ENCODE measurements at places on chromosomes 5 and 9.

GRCh38 chr5:112534067-112534583, 115.0 kb upstream of the EPB41L4A start:
- no peak for DNase-seq

- no peak for DNase-seq
Observed at GRCh38 chr5:177434437-177434836, 8.0 kb downstream of the GRK6 start.

GRCh38 chr5:163888366-163888765, 382.9 kb downstream of the MAT2B start:
- no peak for DNase-seq

GRCh38 chr9:70427161-70427945, 12.9 kb upstream of the KLF9 start:
- DNase-seq: no peak

- DNase-seq: no peak
Observed at GRCh38 chr5:106974272-106974671, 696.5 kb downstream of the EFNA5 start.

GRCh38 chr5:146765089-146765832, 113.3 kb downstream of the PPP2R2B start:
- no peak for DNase-seq

DNA sequence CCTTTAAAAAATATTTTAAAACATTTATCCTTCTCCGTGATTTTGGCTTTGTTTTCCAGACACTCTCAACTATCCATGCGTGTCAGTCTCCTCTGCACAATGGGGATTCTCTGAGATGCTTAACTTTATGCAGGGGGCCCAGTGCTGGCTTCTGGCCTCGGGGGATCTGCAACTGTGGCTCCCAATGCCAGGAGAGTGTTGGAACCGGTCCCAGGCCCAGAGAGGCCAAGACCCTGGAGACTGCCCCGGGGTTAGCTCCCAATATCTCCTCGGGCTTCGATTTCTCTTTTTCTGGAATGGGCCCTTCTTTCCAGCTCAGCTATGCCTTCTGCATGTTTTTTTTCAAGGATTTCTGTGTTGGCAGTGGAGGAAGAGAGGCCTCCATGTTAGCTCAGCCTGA, 20.1 kb upstream of the SARDH start:
- peak; percentile 49 for DNase-seq

DNA sequence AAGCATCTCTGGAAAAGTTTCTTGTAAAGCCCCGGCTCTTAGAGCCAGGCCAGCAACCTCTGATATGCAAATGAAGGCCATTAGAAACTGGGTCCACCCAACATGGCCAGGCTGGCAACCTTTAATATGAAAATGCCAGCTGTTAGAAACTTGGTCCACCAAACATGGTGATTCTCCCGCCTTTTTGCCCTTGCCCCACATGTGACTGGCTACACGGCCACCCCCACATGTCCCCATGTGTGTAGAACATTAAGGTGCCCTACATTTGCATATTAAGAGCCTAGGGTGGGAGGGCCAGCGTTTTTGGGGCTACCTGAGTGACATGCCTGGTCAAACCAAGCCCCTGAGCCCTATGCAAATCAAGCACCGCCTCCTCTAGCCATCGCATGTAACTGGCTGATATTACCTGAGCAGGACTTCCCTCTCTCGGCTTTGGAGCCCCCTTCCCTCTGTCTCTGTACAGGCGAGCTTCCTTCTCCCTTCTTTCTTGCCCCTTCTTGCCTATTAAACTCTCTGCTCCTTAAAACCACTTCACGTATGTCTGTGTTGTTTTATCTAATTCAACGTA, 39.0 kb downstream of the S100Z start:
- DNase-seq: no peak

- no peak for DNase-seq
Observed at GRCh38 chr9:36840898-36841536, 193.1 kb downstream of the PAX5 start.

DNA sequence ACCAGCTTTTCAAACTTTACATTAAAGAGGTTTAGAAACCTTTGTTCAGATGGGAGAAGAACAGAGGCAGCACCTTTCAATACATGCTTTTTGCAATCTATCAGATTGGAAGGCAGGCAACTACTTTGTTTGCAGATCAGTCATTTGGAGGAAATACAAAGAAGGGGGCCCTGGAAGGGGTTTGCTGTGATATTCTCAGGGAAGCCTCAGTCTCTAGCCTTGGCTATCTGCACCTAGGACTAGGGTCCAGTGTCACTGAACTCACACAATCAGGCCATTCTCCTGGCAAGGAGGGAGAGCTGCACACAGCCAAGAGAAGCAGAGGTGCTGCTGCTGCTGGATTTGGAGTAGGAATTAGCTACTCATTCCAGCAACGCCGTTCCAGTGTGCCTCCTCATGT, 79.5 kb downstream of the CRB2 start:
- no peak for DNase-seq

DNA sequence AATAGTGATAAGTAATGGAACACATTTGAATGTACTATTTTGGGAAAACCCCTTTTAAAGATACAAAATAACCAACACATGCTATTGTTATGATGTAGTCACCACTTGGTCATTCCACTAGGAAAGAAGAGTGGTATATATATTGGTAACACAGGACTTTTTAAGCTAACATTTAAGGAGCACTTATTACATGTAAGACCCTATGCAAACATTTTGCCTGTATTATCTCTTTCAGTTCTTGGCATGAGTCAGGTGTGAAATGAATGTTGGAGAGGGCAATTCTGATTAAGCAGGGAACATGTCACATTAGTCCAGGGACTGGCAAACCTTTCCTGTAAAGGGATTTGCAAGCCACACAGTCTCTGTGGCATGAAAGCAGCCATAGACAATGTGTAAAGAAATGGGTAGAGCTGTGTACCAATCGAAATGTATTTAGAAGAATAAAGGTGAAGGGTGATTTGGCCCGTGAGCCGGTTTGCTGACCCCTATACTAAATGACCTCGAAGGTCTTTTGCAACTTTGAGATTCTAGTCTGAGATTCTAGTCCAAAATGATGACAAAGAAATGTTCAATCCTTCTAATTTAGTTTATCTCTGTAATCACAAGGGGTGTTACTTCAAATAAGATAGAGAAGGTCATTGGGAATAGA, 15.3 kb downstream of the ABLIM3 start:
- DNase-seq: no peak

Data from aorta (tissue), 5 donors.